ENCODE measurements at places on chromosomes 2 and 18. TPM values are rescaled to one million over a fixed set of nuclear protein-coding genes. Genes with fewer than 3 reads are reported as not detected.

Gene ALK
- total RNA-seq = not detected

Gene MOGAT1
- total RNA-seq = not detected

Gene FOXD4L1
- total RNA-seq = 0.40 TPM

Gene DOK6
- not detected for total RNA-seq

Gene HOXD13
- 0.23 TPM for total RNA-seq

Gene DSC2
- 0.94 TPM for total RNA-seq

Gene AQP12A
- not detected for total RNA-seq

Gene ZEB2
- 8.0 TPM for total RNA-seq

Gene DSC3
- total RNA-seq = 2.2 TPM

Gene RGPD3
- total RNA-seq = 0.20 TPM

Gene TRMT61B
- total RNA-seq = 16.9 TPM

Gene STAMBP
- 49.8 TPM for total RNA-seq

Gene C2orf81
- 4.0 TPM for total RNA-seq

Gene SMAD2
- 67.2 TPM for total RNA-seq

Data from A549 treated with CORT108297 at 1 μM for 4 hours (cell line).